ENCODE measurements at places on chromosomes 4 and X.

DNA sequence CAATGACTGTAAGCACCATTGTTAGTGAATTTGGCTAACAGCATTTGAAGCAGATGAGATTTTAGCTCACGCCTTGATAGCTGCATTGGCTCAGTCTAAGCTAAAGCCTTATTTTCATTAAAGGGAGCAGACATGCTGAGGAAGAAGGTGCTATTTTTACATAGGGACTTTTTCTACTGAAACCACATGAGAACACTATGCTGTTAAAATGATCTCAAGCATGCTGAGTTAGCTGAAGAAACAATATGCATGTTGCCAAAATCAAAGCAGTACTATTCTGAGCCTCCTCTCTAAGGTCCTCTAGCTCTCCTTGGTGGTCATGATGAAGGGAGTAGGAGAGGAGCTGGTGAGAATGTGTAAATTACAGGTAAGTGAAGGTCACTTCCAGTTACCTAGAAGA is 134.4 kb upstream of the JADE1 start:
- DNase-seq, result no peak

- DNase-seq, result no peak
Observed at GRCh38 chrX:70998411-70999027, 67.6 kb upstream of the SLC7A3 start.

DNA sequence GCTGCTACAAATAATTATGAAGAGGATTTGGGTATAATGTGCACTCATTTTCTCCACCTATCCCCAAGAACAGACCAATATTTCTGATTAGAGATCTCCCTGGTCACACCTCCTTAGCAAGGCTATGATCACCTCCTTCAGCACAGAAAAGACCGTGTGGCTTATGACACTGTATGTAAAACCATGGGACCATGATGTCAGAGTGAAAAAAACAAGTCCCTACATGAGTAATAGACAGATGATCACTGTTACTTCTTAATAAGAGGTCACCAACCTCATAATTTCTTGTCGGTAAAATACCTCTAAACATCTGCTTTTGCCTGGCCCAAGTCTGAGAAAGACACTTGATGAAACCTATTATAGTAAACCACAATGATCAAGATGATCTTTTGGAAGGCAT is 330.6 kb upstream of the F9 start:
- DNase-seq, result no peak

DNA sequence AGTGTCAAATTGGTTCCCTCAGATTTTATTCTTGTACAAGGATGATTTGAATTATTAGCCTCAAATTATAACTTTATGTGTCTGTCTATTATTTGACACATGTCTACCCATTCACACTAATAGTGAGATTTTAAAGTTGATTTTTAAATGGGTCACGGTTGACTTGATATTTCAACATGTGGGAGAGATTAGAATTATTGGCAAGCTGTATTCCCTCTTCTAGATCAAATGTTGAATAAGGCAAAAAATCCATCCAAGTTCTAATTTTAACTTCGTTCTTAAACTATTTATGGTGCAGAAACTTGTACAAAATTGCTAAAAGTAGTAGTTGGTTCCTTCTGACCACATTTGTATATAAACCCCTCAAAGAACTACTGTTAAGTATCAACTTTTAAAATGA is 1498.0 kb downstream of the STIM2 start:
- DNase-seq, result no peak

GRCh38 chrX:53422861-53423306 is at the start of gene RIBC1:
Gene RIBC1 (plus strand): TSS chrX:53422873. CDS start chrX:53426277, 3,404 bp downstream.
- no peak for DNase-seq

DNA sequence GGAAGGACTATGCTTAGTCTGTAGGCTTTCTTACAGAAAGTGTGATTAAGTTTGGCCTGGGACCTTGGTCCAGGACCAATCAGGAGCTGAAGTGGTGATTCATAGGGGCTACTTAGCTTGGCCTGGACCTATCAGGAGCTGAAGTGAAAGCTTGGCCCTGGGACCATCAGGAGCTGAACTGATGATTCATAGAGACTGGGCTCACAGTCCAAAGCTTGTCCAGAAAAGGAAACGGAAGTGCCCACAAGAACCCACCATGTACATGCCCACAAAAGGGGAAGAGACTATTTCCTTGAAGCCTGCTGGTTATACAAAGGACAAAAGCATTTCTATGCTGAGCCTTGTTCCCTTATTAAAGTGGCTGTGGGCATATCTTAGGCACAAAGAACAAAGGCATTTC is 12.6 kb downstream of the TENT5D start:
- no peak for DNase-seq

GRCh38 chr4:13484749-13485221 is 645 bp upstream of the RAB28 start:
- DNase-seq, result no peak

DNA sequence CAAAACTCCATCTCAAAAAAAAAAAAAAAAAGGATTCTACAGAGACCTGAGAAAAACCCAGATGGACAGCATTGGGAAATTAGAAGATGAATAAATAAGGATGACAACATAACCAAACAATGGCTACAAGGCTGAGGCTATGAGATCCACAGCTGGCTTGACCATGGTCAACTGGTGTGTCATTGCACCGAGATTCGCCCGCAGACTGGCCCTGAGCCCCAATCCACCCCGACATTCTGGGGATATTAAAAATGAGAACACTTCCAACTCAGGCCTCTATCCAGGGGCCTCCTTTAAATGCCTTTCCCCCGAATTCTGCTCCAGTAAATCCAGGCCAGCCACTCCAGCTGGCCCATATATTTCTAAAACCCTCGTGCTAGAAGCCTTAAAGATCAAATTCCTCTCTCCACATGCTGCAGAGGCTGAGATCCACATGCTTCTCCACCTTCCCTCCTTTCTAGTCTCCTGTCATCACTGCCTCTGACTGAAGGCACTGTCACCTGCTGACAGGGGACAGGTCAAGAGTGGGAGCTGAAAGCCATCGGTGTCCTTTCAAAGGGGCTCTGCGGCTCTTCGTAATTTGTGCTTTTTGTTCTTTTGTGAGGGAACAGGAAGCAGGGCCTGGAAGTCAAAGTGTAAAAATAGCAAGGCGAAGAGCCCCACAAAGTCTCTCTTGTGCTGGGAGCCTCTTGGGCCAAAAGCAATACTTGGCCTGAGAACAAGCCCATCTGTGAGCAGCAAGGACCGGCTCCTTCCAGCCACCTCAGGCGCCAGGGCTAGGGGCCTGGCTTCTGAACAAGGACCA is 203.7 kb downstream of the NSUN7 start:
- DNase-seq, result no peak

DNA sequence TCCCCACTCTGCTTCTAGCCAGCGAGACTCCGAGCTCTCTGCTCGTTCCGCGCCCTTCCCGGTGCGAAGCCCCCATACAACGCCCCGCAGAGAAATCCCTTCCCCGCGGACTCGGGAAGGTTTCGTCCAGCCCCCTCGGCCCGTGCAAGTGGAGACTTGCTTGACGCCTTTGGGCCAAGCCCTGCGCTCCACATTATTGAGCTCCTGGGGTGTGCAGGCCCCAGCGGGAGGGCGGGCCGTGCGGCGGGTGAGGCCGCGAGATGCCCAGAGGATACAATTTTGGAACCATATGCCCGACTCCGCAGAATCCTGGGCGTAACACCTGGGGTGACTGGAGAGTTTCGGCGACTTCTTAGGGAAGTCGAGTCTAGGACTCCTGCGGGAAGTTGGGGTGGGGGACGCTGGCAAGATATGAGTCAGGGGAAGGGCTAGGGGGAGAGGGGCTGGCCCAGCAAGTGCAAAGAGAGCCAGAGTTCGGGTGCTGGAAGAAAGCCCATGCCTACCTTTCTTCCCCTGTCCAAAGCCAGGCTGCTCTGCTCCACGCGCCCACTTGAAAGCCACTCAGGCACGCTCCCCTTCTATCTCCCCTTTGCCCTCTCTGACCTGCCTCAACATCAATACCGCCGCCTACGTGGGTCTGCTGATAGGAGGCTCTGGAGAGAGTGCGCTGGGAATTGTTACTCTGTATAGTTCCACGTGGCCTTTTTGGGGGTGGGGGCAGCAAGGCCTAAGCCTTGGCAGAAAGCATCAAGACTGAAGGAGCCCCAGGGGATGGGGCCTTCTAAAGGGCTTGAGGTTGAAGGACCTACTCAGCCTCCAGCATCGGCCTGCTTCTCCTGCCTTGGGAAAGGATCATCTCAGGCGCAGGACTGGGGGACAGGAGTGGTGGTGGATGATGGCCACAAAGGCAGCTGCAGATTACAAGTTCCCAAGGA is 1.2 kb upstream of the ELF4 start:
- no peak for DNase-seq

DNA sequence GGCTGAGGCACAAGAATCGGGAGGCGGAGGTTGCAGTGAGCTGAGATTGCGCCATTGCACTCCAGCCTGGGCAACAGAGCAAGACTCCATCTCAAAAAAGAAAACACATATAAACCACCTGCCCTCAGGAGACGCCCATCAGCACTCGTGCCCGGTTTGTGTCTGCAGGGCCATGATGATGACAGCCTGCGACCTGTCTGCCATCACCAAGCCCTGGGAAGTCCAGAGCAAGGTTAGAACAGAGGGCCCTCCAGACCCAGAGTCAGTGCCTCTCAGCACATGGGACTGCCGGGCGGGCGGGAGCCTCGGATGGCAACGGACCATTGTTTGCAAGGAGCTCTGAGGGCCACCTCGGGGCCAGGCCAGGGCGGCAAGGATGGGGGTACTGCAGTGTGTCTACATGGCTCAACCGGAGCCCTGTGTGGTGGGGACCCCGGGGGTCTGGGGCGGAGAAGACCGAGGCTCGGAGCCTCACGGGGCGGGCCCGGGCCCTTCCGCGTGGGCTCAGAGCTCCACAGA is 9.3 kb downstream of the ATP5ME start:
- no peak for DNase-seq

DNA sequence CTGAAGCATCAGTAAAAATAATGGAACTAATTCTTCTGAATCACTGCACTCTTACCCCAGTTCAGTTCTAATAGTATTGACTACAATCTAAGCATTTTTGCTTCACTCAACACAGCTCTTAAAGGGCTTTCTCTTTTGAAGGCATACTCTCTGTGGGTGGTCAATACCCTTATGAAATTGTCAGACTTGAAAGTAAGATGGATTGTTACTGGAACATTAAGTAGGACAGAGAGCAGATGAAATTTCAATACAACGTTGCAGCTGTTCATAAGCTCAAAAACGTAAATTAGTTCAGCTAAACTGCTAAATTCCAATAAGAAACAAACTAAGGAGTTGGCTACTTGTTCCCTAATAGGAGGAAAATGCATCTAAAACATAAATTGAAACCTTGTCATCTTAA is 352.3 kb upstream of the TENM3 start:
- DNase-seq, result no peak

DNA sequence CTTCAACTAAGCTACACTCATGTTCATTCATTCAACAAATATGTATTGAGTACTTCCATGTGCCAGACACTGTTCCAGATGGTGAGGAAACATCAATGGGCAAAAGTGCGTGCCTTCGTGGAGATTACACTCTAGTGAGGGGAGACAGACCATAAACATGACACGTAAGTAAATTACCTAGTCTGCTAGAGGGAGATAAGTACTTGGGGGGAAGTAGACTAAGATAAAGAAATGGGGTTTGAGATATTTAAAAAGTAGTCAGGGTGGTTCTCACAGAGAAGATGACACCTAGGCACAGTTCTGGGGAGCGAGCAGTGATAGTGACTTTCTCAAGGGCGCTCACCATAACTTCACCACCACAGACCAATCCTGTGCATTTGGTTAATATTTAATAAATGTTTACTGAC is 11.7 kb downstream of the JCHAIN start:
- DNase-seq, result no peak

DNA sequence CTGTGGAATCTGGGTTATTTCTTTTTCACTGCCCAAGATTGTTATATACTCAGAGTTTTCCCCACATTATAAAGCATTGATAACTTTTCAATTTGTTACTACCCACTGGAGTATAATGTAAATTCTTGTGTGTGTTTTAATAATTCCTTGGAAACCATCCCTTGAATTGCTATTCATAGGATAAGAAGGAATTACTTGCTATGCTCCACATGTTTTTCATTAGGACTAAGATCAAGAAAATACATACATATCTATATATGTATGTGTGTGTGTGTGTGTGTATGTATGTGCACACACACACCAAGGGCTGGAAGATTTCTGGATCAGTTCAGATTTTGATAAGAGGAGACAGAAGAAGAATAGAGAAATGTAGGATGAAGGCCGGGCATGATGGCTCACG is 206.4 kb upstream of the JADE1 start:
- DNase-seq, result no peak

- DNase-seq, result no peak
Observed at GRCh38 chr4:27514711-27515110, 654.1 kb downstream of the STIM2 start.

DNA sequence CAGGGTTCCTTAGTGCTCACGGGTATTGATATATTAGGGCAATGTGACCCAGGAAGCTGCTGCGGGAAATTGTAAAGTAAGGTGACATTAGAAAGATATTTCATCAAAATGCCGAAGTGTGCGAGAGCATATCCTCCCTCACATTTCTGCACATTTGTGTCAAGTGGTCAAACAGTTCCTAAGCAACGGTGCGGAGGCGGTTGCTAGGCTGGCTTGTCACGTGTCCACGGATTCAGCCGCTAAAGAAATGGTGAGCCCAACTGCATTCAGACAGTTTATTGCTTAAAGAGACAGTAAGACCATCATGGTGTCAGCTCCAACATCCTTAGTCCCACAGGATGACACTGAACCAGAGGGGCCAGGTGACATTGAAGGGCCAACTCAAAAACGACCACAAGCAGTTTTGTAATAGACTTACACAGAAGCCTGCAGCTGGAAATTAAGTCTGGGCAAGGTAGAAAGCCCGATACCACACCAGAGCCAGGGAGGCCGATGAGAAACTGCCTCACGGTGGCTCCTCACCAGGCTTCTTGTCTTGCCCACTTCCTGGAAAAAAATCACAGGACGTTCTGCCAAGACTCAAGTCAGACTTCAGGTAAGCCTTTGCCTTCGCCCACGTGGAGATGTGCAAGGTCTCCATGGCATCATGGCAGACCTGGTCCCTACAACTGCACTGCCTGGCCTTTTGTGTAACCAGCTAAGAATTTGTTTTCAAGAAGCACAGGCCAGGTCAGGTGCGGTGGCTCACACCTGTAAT is 50.4 kb downstream of the USP11 start:
- DNase-seq, result no peak

- DNase-seq, result no peak
Observed at GRCh38 chr4:153438916-153439756, 27.0 kb upstream of the TMEM131L start.

DNA sequence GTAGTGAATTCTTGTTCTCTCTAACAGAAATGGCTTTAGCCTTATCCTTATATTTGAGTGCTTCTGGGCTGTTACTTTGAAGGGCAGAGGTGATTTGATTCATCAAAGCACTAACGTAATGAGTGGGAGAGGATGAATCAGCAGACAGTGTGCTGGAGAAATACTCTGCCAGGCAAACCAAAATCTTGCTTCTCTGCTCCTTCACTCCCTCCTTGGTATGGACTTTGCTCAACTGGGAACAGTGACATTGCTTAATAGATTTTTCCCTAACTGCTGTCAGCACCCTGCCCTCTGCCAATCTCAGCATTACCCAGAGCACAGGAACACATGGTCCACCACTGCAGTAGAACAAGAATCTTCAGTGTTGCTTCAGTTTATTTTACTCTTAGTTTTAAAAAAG is 56.0 kb downstream of the PDLIM5 start:
- no peak for DNase-seq

All from activated CD4-positive, alpha-beta T cell treated with anti-CD3 and anti-CD28 coated beads for 1 hour (primary cell).